WERI-Rb-1 (cell line): ENCODE measurements at places on chromosomes 7 and 10.

- peak; percentile 54 for DNase-seq
Observed at GRCh38 chr7:98240961-98241673, 10.9 kb downstream of the TECPR1 start.

GRCh38 chr7:131045526-131045925 lies 282.1 kb upstream of the MKLN1 start:
- no peak for DNase-seq

DNA sequence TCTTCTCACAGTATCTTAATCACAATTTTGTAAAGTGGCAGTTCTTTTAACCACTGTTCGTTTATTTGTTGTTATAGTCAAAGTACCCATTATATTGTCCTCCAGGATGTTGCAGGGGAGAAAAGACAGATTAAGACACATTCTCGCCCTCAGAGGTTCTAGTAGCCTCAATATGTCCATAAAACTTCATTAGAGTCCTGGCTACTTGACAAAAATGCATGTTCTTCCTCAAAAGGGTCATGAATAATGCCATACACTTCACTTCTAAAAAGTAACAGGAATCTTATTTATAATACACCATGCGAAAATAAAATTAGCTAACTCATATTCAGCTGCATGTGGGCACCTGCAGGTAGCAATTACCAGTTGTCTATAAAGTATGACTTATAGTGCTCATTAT lies 109.3 kb upstream of the ANK3 start:
- DNase-seq: no peak

- DNase-seq: no peak
Observed at GRCh38 chr10:67858971-67859370, 21.0 kb upstream of the DNAJC12 start.

- DNase-seq: no peak
Observed at GRCh38 chr7:98189559-98189958, 21.7 kb upstream of the BHLHA15 start.

- DNase-seq: no peak
Observed at GRCh38 chr10:132627666-132628531, 90.3 kb downstream of the INPP5A start.
